SK-MEL-5 (cell line): ENCODE measurements at places on chromosomes 1 and 21.

- peak; percentile 7 for DNase-seq
Measured at GRCh38 chr1:79617777-79618176, 611.2 kb upstream of the ADGRL4 start.

DNA sequence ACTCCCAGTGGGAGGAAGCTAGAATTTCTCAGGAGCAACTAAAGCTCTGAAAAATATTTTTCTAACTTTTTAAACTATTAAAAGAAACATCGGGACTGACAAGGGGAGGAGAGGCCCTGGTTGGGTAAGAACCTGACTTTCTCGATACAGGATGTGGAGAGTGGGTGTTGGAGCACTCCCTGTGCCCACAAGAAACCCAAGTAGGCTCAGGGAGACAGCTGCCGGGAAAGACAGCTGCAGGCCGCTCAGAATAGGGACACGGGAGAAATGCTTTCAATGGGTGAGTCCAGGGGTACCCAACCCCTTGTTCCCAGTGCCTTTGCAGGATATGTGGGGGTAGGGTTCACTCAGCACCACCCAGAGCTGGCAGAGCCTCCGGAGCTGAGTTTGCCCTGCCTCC is 43.6 kb downstream of the PLEKHA6 start:
- no peak for DNase-seq

- DNase-seq, result no peak
Measured at GRCh38 chr1:70809069-70809468, 238.5 kb downstream of the PTGER3 start.

DNA sequence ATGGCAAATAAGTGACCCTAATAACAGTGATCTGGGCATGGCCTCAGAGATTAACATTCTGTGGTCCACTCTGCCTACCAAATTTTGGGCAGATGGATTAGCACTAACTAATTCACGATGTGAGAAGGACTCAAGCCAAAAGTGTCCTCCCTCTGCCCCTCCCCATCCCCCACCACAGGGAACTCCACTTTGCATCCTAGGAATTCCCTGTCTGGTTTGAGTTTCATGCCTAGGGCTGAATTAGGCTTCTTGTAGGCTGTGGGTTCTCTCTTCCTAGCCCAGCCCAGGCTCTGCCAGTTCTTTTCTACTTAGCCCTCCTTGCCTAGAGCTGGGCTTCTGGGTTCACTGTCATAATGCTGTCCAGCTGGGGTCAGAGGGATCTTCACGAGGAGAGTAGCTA is 64.1 kb downstream of the ATP2B4 start:
- DNase-seq, result no peak

DNA sequence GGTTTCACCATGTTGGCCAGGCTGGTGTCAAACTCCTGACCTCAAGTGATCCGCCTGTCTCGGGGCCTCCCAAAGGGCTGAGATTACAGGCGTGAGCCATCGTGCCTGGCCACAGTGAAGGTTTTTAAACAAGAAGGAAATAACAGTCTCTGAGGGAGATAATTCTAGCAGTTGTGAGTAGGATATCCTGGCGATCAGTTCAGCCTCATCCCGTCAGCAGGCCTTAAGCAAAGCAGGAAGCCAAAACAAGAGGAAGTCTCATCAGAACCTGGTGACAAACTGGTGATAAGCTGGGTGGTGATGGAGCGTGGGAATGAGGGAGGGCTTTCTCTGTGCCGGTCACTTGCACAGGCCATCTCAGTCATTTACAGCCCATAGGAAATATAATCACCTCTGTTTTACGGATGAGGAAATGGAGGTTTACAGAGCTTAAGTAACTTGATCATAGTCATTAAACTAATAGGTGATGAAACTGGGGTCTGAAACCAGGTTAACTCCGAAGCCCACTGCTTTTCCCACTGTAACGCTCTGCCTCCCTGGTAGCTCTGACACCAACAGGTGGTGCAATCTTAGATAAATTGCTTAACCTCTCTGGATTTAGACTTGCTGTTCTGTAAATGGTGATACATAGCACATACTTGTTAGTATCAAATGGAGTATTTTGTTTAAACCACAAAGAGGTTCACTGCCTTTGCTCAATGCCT is 40.8 kb upstream of the A3GALT2 start:
- DNase-seq, result peak; percentile 40

GRCh38 chr1:21815724-21816321 is 3.8 kb downstream of the LDLRAD2 start:
- DNase-seq, result no peak

- DNase-seq, result no peak
Measured at GRCh38 chr1:93686504-93687250, 5.0 kb upstream of the BCAR3 start.
